ENCODE measurements at places on chromosomes 12 and 14. TPM values are rescaled to one million over a fixed set of nuclear protein-coding genes. Genes with fewer than 3 reads are reported as not detected.

The CCDC184 gene
- total RNA-seq: not detected

GRCh38 chr12:72465940-72466630, 193.9 kb downstream of the TRHDE start:
- peak; percentile 5 for DNase-seq
- H3K27me3 ChIP-seq: no peaks in the 10 kb centered on the region
- no peaks in the 10 kb centered on the region for H3K36me3 ChIP-seq
- no peaks in the 10 kb centered on the region for H3K4me1 ChIP-seq
- no peak overlapping the region for H3K4me3 ChIP-seq

The PTPRB gene
- total RNA-seq: 16.9 TPM

- no peak overlapping the region for H3K27ac ChIP-seq
- no peaks in the 10 kb centered on the region for H3K36me3 ChIP-seq
- no peak overlapping the region for H3K4me3 ChIP-seq
- H3K4me1 ChIP-seq: no peaks in the 10 kb centered on the region
- no peak for DNase-seq
- no peaks in the 10 kb centered on the region for H3K27me3 ChIP-seq
These were observed 20.7 kb downstream of the ANO2 start for GRCh38 chr12:5924342-5924741.

- no peak overlapping the region for H3K27ac ChIP-seq
- DNase-seq: no peak
- no peak overlapping the region for H3K4me3 ChIP-seq
- H3K4me1 ChIP-seq: no peaks in the 10 kb centered on the region
- no peaks in the 10 kb centered on the region for H3K36me3 ChIP-seq
- H3K27me3 ChIP-seq: no peaks in the 10 kb centered on the region
These were observed 4.8 kb upstream of the OXA1L start for GRCh38 chr14:22761734-22762133.

DNA sequence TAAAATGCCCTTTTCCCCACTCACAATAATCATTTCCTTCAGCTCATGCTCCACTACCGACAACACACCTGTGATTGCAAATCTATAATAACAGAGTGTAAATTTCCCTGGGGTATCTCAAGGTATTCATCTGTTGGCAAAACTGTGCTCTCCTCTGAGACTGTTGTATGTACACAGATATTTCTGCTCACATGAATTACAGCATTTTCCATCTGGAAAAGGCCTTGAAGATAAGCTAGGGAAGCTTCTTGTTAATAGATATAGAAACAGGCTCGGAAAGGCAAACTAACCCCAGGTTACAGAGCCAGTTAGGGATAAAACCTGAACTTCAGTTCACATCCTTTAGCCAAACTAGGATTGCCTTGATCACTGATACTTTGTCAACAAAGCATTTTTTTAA, 210.4 kb upstream of the KRR1 start:
- no peak for DNase-seq
- no peak overlapping the region for H3K4me3 ChIP-seq
- no peaks in the 10 kb centered on the region for H3K36me3 ChIP-seq
- H3K27ac ChIP-seq: peak overlapping the region; percentile 68
- H3K4me1 ChIP-seq: peaks cover 41% of the 10 kb centered on the region

DNA sequence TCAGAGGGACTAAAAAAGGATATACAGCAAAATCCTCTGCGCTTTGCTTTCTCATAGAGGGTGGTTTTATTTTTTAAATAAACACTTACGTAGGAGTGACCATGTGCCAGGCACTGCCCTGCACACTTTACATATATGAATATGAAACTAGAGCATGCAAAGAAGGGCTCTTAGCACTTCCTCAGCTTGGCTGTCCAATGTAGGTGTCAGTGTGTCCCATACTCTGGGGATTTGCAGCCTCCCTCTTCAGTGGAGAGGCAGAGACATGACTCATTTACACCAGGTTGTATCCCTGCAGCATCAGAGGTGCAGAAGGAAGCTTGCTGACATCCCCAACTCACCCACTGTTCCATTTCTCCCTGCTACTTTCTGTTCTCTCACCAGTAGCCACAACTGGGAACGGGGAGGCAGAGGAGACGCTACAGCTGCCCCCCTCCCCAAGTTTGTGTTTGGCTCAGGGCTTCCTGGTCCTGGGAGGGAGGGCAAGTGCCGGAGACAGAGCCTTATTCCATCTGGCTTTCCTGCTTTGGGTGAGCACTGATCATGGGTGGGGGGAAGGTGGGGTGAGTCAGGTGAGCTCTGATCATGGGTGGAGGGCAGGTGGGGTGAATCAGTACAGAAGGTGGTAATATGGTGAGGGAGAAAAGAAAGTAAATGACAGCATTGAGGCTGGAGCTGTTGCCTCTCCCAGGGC, 4.9 kb upstream of the KRT5 start:
- H3K4me3 ChIP-seq: no peak overlapping the region
- no peak overlapping the region for H3K27ac ChIP-seq
- no peak for DNase-seq
- H3K27me3 ChIP-seq: no peaks in the 10 kb centered on the region

The SERPINA9 gene
- not detected for total RNA-seq

- H3K4me1 ChIP-seq: peaks cover 32% of the 10 kb centered on the region
- no peaks in the 10 kb centered on the region for H3K27me3 ChIP-seq
- DNase-seq: no peak
- no peak overlapping the region for H3K27ac ChIP-seq
- H3K36me3 ChIP-seq: peaks cover 45% of the 10 kb centered on the region
These were observed 35.8 kb downstream of the CCNK start for GRCh38 chr14:99516871-99517642.

The KCNH5 gene
- not detected for total RNA-seq

DNA sequence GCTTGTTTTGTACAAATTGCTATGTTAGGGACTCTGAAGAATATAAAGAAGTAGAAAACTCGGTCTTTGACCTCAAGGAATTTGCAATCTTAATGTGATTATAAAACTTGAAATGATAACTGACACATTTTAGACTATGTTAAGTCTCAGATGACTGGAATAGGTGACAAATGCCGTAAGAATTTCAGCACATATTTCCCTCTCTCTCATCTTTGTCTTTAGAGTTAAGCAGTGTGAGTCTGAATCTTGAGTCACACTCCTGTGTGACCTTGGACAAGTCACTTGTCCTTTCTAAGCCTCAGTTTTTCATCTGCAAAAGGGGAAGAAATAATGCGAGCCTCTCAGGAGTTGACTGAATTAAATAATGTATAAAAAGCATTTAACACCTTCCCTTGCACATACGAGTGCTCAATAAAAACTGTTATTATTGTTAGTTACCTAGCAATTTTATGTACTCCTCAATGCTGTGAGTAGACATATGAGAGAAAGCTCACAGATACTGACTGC, 103.7 kb downstream of the DYRK2 start:
- H3K27me3 ChIP-seq: no peaks in the 10 kb centered on the region
- H3K4me3 ChIP-seq: no peak overlapping the region
- no peak overlapping the region for H3K27ac ChIP-seq
- peaks cover 32% of the 10 kb centered on the region for H3K4me1 ChIP-seq

- H3K36me3 ChIP-seq: peaks cover 82% of the 10 kb centered on the region
- H3K27ac ChIP-seq: no peak overlapping the region
- no peaks in the 10 kb centered on the region for H3K27me3 ChIP-seq
- H3K4me1 ChIP-seq: peaks cover 16% of the 10 kb centered on the region
These were observed 18.4 kb downstream of the ZFC3H1 start for GRCh38 chr12:71645268-71645667.

DNA sequence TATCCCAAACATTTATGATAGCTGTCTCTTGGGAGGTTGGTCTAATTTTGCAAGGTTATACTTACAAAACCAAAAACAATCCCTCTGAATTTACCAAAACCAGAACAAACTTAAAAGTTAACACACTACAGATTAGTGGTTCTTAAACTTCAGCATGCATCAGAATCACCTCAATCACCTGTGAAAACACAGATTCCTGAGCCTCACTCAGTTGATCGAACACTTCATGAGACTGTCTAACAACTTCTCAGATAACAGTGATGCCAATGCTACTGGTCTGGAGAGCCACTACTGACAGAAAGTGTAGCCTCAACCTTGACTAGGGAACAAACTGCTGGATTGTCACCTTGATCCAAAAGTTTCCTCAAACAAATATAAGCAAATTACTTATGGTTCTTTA, 44.2 kb downstream of the ATP2B1 start:
- no peak for DNase-seq
- no peaks in the 10 kb centered on the region for H3K36me3 ChIP-seq
- peaks cover 39% of the 10 kb centered on the region for H3K4me1 ChIP-seq
- no peaks in the 10 kb centered on the region for H3K27me3 ChIP-seq

- no peaks in the 10 kb centered on the region for H3K4me1 ChIP-seq
- no peak within 1 kb of the TSS for H3K4me3 ChIP-seq
- H3K36me3 ChIP-seq: no peaks in the 10 kb centered on the region
- H3K27me3 ChIP-seq: peaks cover 9% of the 10 kb centered on the region
- no peak within 1 kb of the TSS for H3K27ac ChIP-seq
These were observed at the start of gene PIWIL1 for GRCh38 chr12:130337488-130338303. PIWIL1 (plus strand) TSS chr12:130337887; CDS start chr12:130342592, 4,705 bp downstream.

- no peaks in the 10 kb centered on the region for H3K27me3 ChIP-seq
- H3K4me1 ChIP-seq: no peaks in the 10 kb centered on the region
- no peak overlapping the region for H3K27ac ChIP-seq
- DNase-seq: no peak
- H3K4me3 ChIP-seq: no peak overlapping the region
These were observed 68.2 kb upstream of the CLMN start for GRCh38 chr14:95387826-95388445.

The TAS2R20 gene
- total RNA-seq: 4.9 TPM

DNA sequence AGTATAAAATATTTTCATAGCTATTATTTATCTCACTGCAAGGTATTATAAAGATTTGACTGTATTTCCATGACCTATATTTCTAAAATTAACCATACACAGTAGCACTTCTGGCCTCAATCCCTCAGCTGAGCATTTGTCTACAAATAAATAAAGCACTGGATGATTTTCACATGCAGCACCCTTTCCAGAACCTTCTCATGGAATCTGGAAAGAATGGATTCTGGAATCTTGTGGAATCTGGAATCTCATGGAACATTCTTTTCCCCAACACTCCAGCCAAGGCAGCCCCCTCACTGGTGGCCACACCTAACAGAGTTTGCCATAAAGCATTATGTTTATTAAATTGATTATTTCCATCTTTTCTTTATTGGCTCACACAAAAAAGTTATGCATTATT, 199.2 kb downstream of the MSRB3 start:
- no peaks in the 10 kb centered on the region for H3K27me3 ChIP-seq
- no peaks in the 10 kb centered on the region for H3K4me1 ChIP-seq
- H3K4me3 ChIP-seq: no peak overlapping the region
- H3K27ac ChIP-seq: no peak overlapping the region

- H3K27ac ChIP-seq: no peak overlapping the region
- H3K4me3 ChIP-seq: no peak overlapping the region
- H3K36me3 ChIP-seq: no peaks in the 10 kb centered on the region
- H3K27me3 ChIP-seq: no peaks in the 10 kb centered on the region
These were observed 95.1 kb downstream of the UNC79 start for GRCh38 chr14:93525696-93526451.

The PTGDR gene
- total RNA-seq: 0.37 TPM

GRCh38 chr12:70971001-70971794, 50.7 kb upstream of the PTPRR start:
- H3K4me1 ChIP-seq: no peaks in the 10 kb centered on the region
- H3K36me3 ChIP-seq: no peaks in the 10 kb centered on the region
- DNase-seq: no peak
- H3K27me3 ChIP-seq: no peaks in the 10 kb centered on the region
- H3K4me3 ChIP-seq: no peak overlapping the region

The ALDH1L2 gene
- total RNA-seq: 6.1 TPM

The DAO gene
- not detected for total RNA-seq

DNA sequence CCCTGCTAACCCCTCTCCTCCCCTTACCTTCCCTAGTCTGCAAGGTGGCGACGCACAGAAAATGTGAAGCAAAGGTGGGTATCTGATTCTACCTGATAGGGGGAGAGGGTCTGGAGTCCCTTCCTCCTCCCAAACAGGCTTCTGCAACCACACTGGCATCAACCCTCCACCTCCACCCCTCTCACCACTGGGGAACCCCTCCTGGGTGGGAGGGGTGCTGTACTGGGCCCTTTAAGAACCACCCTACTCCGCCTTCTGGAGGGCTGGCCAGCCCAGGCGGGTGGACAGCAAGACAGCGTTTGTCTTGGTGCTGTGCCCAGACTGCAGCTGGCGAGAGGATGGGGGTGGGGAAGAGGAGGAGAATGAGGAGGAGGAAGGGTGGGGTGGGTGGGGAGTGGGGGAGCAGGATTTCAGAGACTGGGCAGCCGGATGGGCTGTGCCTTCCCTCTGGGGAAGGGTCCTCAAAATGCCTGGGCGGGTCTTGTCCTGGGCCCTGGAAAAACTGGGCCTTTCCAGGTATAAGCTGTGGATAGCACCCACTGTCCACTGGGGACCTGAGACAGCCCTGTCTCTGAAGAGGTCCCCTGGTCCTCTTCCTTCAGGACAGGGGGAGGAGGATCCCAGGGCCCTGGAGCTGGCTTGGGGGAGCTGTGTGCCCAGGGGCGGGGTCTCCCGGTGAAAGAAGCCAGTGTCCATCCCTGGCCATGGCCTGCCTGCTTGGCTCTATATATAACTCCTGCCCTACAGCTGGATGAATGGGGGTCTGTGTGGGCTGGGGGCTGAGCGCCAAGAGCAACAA, 2.8 kb downstream of the TNS2 start:
- H3K36me3 ChIP-seq: peaks cover 4% of the 10 kb centered on the region
- H3K27ac ChIP-seq: peak overlapping the region; percentile 98
- H3K4me1 ChIP-seq: peaks cover 77% of the 10 kb centered on the region
- peak; percentile 92 for DNase-seq
- peak overlapping the region; percentile 57 for H3K4me3 ChIP-seq

DNA sequence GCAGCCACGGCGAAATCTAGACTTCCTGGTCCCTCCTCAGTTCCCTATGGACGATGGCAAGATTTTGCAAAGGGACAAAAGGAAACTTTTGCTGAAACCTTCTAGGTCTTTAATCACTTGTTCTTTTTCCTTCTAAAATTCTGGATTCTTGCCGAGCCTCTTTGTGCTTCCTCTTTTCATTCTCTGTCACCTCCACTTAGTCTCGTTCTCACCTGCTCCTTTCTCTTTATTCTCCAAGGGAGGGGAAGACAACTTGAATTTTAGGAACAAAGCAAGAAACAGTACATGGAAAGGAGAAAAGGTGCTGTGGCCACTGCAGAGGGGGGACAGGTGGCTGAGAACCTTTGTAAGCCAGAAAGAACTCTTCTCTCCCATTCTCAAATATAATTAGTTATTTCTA, 194.8 kb downstream of the CACNA1C start:
- no peaks in the 10 kb centered on the region for H3K36me3 ChIP-seq
- DNase-seq: no peak
- H3K4me3 ChIP-seq: no peak overlapping the region

DNA sequence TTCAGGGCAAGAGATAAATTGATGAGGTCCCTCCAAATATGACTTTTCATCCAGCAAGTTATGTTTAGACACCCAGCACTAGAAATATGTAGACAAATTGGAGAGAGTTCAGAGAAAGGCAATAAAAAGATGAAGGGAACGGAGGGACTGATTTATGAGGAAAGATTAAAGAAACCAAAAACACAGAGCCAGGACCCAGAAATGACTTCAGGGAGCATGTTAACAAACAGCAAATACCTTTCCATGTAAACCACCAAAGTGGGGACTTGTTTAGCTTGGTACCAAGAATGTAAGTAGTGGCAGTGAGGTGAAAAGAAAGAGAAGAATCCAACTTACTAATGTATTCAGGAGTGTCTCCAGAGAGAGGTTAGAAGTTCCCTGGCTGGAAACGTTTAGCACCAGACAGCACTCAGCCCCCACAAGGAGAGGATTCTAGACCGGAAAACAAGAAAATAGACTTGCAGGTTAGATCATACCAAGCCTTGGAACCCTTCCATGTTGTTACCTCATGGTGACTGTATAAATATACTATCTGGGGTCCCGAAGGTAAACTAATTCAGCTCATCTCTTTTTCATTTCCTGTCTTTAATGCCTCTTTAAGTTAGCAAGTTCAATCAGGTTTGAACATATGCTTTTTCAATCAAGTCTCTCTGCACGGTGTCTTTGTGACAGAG, 79.2 kb downstream of the TBC1D30 start:
- no peaks in the 10 kb centered on the region for H3K36me3 ChIP-seq
- DNase-seq: no peak
- no peak overlapping the region for H3K27ac ChIP-seq
- no peaks in the 10 kb centered on the region for H3K4me1 ChIP-seq
